Lower leg skin (tissue), 4 donors: ENCODE measurements at places on chromosomes 12 and 14. TPM values are rescaled to one million over a fixed set of nuclear protein-coding genes. Genes with fewer than 3 reads are reported as not detected.

DNA sequence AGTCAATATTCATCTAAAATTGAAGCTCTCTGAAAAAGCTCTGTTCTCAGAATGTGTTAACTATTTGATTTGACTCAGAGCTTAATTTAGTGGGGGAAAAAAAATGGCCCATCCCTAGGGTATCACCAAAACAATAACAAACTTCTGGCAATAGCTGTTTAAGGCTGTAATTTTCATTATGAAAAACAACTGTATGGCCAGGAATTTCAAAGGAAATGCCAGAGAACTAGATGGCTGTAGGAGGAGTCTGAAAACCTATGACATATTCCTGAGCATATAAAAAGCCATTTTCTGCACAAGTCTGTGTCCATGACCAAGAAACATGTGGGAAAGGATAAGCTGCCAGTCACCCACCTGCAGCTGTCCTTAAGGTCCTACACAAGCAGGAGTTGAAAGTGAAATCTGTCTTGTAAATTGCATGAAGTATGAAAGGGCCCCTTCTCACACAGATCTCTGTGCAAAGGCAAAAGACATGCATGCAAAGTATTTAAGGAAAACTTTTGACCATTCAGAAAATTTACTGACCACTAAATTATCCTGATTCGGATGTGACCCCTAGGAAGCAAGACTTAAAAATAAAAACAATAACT, 299.1 kb downstream of the BTG1 start:
- DNase-seq, result no peak

- no peak for DNase-seq
These were observed 11.4 kb downstream of the NOPCHAP1 start for GRCh38 chr12:104997541-104997940.

GRCh38 chr14:99805757-99806439, 12.7 kb downstream of the EML1 start:
- peak; percentile 76 for DNase-seq

DNA sequence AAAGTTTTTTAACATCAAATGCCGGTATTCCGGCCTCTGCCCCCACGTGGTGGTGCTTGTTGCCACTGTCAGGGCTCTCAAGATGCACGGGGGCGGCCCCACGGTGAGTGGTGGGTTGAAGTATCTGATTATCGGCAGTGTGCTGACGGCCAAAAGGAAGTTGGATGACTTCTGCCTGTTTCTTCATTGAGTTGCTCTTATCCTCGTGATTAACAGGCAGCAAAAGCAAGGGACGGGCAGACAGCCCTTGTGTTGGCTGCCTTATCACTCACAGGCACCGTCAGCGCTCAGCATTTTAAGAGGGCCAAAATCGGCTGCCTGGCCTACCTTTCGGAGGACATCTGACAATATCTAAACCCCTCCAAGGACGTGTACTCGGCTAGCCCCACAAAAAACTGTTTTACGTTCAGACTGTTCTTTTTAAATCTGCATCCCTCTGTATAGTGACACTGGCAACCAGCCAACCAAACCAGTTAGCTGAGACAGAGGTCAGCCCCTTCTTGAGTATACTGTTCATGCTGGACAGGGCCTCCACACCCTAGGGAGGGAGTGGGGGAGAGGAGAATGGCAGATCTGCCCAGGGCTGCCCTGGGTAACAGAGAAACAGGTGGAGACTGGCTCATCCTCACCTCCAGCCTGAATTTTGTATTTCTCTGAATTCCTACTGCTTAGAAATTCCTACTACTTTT, 22.9 kb upstream of the AKAP5 start:
- no peak for DNase-seq

DNA sequence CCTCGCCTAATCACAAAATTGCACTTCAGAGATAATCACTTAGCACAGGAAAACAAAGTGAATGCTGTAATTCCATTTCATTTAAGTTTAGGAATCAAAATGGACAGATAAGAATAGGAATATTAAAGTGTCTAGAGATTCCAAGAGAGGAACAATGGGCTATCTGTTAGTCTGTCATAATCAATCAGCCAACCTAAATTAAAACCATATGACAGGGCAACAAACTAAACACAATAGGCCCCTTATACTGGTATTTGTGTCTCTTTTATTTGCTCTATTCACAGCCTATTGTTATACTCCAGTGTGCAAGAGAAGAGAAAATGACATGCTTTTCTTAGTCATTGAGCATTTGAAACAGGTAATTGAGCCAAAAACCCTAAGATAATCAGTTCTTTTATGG, 259.4 kb downstream of the PRKD1 start:
- DNase-seq, result no peak

ACOT4 gene
- total RNA-seq, result 1.1 TPM

MAP3K12 gene
- 8.3 TPM for total RNA-seq
